NCI-H510A (cell line): ENCODE measurements at places on chromosomes 1 and 21.

GRCh38 chr1:114108751-114109255 lies 44.9 kb downstream of the SYT6 start:
- no peak for DNase-seq

GRCh38 chr21:27393726-27394125 lies 426.8 kb upstream of the ADAMTS5 start:
- no peak for DNase-seq

DNA sequence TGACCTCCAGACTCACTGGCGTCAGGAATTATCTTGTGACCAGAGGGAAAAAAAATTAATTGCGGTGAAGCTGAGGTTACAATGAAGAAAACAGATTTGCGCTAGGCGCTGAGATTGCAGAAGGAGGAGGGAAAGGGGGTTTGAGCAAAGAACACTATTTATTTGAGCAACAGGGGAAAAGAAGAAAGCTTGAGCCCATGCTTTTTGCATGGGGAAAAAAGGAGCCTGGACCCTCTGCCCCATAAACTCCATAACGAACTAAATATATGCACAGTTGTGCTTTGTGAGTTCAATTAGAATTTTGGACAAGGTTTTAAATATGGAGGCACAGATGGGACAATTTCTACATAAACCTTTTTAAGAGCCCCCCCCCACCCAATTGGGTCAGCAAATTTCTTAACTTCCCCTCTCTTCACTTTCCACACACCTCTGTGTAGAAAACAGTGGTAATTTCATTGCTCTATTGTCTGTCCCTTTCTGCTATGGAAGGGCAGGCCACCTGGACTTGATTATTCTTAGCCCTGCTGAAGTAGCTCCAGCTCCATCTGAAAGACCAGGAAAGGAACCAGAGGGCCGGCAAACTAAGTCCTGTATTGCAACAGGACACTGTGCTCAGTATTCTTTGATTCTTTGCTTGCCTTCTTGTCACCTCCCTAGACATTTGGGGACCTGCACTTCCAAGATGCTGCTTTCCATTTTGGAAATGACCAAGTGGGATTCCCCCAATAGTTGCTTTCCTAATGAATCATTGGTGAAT lies 862 bp upstream of the ID3 start:
- no peak for DNase-seq

DNA sequence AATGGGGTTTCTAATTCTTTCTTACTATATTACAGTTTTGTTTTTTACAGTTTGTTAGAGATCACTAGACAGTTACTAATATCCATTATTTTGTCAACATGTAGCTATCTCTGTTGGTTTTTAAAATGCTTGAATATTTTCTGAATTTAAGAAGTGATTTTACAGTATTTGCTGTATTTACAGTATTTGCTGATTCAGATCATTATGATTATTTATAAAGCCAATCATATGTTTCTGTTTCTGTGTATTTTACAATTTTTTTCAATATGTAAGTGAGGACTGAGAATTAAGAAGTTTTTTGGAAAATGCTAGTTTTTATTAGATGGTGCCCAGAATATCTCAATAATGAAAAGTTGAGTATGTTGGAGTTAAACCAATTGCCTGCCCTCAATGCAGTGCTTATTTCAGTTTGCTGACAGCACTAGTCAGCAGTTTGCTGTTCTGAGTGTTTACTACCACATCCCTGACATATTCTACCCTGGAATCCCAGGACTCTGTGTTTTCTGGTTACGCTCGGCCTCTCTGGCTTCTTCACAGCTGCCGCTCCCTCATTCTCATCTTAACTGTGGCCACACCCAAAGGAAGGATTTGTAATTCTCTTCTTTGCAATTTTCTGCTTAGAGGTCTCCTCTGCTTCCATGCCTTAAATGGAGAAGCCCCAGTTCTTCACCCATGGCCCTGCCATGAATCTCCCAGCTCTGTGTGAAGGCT lies 68.0 kb upstream of the BACH1 start:
- DNase-seq: no peak

- DNase-seq: no peak
Observed at GRCh38 chr1:156594190-156594589, 2.6 kb downstream of the NAXE start.

DNA sequence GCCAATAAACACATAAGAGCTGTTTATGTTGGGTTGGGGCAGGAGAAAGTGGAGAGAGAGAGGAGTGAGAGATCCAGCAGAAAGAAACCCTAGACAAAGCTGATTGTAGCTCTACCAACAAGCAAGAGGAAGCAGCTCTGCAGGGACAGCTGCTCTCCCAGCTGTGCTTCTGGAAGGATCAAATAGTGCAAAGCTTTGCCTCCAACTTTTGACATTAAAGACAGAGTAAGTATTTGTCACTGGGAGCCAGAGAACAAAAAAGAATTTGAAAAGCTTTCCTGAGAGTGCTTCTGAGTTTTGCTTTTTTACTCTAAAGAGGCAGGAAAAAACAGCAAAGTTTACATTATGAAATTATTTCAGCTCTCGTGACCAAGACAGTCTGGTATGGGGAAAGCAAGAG lies 28.5 kb upstream of the C1orf198 start:
- DNase-seq: no peak

- DNase-seq: no peak
Observed at GRCh38 chr1:27968692-27969091, 8.9 kb downstream of the XKR8 start.

DNA sequence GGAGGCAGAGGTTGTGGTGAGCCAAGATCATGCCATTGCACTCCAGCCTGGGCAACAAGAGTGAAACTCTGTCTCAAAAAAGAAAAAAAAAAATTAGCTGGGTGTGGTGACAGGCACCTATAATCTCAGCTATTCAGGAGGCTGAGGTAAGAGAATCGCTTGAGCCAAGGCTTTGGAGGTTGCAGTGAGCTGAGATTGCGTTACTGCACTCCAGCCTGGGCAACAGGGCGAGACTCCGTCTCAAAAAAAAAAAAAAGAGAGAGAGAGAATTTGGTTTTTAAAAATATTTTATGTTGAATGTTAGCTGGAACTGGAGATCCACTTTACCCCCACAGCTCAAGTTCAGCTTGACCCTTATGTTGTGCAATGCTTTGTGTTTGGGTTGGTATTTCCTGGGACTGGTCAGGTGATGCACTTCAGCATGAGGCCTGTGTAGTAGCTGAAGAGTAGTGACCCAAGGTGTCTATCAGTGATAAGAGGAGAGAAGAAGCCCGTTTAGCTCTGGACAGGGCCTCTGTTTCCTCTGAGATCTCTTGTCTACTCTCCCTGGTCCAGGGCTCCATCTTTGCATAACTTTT lies 36.8 kb upstream of the MACF1 start:
- DNase-seq: peak; percentile 82

GRCh38 chr1:230067419-230067870 lies 407 bp downstream of the GALNT2 start:
- DNase-seq: no peak

DNA sequence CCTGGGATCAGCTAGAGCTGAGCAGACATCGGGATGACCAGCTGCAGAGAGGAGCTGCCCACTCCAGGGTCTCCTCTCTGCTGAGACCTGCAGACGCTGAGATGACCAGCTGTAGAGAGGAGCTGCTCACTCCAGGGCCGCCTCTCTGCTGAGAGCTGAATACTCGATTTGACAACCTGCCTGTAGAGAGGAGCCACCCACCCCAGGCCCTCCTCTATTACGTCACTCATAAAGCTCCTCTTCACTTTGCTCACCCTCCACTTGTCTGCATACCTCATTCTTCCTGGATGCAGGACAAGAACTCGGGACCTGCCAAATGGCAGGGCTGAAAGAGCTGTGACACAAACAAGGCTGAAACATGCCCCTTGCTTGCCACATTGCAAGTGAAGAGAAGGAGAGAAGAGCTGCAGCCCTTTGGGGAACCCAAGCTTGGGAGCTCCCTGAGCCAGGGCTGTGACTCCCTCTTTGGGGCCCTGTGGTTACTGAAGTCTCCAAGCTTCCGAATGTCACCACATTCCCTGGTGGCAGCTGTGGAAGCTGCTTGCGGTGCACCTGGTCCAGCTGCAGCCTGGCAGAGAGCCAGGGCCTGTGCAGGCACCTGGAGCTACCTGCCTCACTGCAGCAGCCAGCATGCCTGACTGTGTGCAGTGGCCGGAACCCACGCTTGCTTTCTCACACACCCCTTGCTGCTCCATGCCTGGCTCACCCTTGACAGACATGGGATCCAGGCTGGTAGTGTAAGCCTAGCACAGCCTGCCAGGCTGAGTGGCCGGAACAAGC lies 59.6 kb downstream of the CC2D1B start:
- peak; percentile 87 for DNase-seq

DNA sequence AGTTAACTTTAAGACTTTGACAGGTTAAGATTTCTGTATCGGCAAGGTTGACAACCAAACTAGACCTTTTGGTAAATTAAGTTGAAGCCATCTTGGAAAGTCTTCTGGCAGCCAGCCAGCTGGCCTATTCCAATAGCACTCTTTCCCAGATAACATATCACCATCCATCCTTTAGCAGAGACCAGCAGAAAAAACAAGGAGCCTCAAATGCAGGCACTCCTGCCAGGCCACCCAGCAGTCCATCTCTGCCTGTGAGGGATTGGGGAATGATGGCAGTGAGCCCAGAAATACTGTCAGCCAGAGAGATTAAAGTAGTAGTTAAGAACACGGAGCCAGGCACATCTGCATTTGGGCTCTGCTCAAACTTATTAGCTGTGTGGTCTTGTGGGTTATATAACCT lies 19.4 kb downstream of the ZBTB40 start:
- no peak for DNase-seq

- DNase-seq: no peak
Observed at GRCh38 chr1:70438529-70438928, 27.5 kb downstream of the CTH start.

DNA sequence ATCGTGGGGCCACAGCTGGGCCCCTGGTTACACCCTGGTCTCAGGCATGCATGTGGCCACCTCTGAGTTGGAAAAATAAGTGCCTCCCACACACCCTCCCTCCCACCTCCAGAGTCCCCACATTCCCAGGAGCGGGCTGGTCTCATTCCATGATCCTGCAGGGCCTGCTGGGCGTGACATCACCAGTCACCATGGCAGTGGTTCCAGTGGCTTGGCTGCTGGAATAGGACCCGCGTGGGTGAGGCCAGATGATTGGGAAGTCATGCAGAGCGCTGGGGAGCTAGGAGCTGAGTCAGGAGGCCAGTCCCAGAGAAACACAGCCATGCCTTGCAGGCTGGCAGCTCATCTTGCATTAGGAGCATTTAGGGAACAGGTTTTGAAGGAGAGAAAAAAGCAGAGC lies 125.4 kb upstream of the TMEM51 start:
- DNase-seq: no peak

GRCh38 chr1:33984906-33985565 lies 121.2 kb downstream of the HMGB4 start:
- DNase-seq: no peak

- DNase-seq: no peak
Observed at GRCh38 chr1:38015978-38016725, 3.6 kb downstream of the UTP11 start.

- no peak for DNase-seq
Observed at GRCh38 chr1:25642574-25643108, 26.1 kb downstream of the MAN1C1 start.

GRCh38 chr1:58899587-58900271 lies 115.9 kb upstream of the JUN start:
- no peak for DNase-seq

GRCh38 chr1:204248954-204249353 lies 35.2 kb upstream of the GOLT1A start:
- DNase-seq: no peak

- DNase-seq: no peak
Observed at GRCh38 chr1:90475631-90476030, 241.5 kb downstream of the BARHL2 start.

DNA sequence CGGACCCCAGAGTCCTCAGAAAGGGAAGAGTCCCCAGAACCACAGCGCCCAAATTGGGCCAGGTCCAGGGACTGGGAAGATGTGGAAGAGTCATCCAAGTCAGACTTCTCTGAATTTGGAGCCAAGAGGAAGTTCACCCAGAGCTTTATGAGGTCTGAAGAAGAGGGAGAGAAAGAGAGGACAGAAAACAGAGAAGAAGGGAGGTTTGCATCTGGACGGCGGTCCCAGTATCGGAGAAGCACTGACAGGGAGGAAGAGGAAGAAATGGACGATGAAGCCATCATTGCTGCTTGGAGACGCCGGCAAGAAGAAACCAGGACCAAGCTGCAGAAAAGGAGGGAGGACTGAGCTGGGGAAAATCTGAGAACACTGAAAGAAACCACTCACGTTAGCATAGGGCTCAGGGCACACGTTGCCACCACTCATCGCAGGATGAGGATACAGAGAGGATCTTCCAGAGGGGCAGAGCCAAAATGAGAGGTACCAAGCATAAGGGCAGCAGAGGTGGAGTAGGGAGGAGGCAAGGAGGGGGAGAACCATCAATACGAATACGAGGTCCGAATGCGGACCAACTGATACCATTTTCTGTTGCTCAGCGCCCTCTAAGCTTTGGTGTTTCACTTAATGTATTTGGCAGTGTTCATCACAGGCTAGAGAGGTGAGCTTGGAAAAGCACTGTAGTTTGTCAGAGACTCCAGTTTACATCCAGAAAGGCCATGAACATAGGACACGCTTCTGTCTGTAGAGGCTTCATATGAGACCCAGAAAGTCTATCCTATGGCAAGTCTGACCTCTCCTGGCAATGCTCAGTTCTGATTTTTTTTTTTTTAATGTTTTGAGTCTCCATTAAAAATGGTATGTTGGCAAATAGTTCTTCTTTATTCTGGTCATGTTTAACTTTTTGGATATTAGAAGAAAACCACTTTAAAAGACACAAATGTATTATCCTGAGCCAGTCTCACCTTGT lies 34.7 kb downstream of the STYXL2 start:
- DNase-seq: no peak

- DNase-seq: no peak
Observed at GRCh38 chr1:233230011-233230410, 65.5 kb downstream of the PCNX2 start.

- no peak for DNase-seq
Observed at GRCh38 chr1:101664726-101665125, 332.0 kb downstream of the OLFM3 start.

GRCh38 chr1:226625832-226626576 lies 77.4 kb downstream of the STUM start:
- DNase-seq: no peak

DNA sequence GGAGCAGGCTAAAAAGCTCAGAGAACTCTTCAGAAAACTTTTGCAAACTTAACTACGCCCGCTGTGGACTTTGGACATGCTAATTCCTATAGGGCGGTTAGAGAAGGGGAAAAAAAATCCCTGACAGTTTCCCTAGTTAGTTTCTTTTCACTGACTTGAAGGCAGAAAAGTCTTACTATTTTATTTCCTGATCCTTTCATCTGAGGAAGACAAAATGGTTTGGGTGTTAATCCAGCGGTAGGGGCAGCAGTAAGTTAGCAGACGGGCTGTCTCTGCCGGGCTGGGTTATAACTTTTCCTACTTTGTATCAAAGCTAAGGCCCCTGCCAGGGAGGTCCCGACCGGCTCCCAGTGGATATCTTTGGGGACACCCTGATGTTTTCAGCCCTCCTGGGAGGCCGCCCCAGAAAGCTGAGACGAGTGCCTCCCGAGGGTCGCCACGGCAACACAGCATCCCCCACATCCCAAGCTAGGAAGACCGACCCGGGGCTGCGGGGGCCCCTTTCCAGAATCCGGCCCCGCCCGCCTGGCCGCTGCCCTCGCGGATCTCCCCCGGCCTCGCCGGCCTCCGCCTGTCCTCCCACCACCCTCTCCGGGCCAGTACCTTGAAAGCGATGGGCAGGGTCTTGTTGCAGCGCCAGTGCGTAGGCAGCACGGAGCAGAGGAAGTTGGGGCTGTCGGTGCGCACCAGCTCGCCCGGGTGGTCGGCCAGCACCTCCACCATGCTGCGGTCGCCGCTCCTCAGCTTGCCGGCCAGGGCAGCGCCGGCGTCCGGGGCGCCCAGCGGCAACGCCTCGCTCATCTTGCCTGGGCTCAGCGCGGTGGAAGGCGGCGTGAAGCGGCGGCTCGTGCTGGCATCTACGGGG lies 162.6 kb downstream of the RUNX1 start:
- DNase-seq: no peak
